Activated naive CD4-positive, alpha-beta T cell treated with Interleukin-2 at 50 U/mL for 16 hours (primary cell): ENCODE measurements at places on chromosomes 5 and 9.

- no peak for DNase-seq
Measured at GRCh38 chr5:172707285-172708182, 63.5 kb downstream of the DUSP1 start.

- DNase-seq = no peak
Measured at GRCh38 chr5:72540759-72541438, 33.7 kb upstream of the ZNF366 start.

DNA sequence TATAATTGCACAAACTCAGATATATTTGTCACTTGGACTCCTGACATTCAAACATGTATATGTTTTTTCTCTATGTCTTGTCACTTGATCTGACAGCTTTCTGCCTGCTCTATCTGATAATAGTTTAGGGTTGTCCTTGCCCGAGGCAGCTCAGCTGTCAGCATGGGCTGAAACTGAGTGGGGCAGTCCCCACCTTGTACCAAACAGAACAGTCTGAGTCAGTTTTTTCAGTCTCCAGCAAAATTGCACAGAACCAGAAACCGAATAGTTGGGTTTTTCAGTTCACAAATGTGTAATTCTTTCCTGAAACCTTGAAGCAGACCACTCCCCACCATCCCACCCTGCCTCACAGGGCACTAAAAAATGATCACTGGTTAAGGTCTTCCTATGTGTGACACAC is 9.5 kb upstream of the HAND1 start:
- peak; percentile 57 for DNase-seq

- DNase-seq = no peak
Measured at GRCh38 chr5:120808135-120808534, 344.0 kb downstream of the PRR16 start.

GRCh38 chr9:130667120-130667435 is 2.7 kb downstream of the PRDM12 start:
- no peak for DNase-seq

- no peak for DNase-seq
Measured at GRCh38 chr5:164394686-164395194, 889.3 kb downstream of the MAT2B start.

DNA sequence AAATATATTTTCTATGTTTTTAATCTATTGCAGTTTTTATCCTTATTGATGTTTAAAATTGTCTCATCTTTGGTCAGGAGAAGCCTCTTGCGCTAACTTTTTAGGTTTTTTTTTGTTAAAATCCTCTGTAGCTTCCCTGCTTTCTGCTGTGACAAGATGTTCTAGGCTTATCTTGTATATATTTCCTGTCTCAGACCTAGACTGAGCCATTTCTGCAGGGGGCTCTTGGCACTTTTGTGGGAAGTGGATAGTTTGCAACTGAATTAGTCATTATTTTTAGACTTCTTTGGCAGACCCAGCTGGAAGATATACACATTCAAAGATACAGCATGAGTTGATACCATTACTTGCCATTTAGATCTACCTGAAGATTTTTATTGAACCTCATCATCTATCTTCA is 28.8 kb downstream of the TCERG1 start:
- no peak for DNase-seq
